ENCODE measurements at places on chromosomes 4 and X.

DNA sequence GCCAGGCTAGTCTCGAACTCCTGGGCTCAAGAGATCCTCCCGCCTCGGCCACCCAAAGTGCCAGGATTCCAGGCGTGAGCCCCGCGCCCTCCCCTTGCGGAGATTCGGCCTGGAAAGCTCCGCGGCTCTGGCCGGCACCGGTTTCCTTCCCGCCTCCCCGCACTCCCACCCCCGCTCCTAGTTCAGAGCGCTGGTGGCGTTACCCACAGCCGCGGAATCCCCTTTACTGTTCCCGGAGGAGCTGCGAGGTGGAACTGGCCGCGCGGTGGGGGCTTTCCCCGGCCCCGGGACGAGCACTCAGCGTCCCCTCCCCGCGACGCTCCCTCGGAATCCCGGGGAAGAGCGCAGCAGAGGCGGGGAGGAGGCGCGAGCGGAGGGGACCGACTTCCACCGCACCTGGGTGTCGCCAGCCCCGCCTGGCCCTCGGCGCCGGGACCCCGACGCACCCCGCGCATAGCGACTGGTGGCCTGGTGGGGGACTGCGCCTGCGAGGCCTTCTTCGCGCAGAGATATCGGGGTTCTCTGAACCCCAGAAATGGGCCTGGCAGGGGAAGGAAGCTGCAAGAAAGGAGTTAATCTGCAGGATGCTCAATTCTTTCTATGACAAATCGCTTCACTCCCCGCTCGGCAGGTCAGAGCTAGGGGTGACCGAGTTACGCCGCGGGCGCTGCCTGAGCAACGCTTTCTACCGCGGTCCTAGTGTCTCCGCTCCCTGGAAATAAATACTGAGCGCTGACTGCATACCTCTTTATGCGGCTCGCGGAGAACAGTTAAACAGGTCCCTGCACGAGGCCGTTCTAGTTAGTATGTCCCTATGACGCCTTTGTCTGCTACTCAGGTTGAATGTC, 14.6 kb upstream of the SLC25A4 start:
- DNase-seq: peak; percentile 18

GRCh38 chr4:152947311-152947710, 11.2 kb downstream of the FHDC1 start:
- DNase-seq: no peak

DNA sequence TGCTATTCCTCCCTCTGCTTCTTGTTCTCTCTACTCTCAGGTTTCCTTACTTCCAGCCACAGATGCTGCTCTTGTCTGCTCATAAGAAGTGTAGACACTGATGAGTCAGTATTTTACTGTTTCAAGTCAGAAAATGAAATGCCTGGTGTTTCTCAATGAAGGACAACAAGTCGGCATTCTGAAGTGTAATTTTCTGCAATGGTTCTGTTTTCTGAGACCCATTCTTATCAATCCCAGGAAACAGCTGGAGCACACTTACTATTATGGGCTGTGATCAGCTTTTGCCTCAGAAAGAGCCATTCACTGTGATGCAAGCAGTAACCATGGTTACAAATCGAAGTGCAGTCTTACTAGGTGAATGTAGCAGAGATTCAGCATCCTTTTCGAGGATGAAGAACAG, 42.0 kb downstream of the SLC4A4 start:
- DNase-seq: no peak

DNA sequence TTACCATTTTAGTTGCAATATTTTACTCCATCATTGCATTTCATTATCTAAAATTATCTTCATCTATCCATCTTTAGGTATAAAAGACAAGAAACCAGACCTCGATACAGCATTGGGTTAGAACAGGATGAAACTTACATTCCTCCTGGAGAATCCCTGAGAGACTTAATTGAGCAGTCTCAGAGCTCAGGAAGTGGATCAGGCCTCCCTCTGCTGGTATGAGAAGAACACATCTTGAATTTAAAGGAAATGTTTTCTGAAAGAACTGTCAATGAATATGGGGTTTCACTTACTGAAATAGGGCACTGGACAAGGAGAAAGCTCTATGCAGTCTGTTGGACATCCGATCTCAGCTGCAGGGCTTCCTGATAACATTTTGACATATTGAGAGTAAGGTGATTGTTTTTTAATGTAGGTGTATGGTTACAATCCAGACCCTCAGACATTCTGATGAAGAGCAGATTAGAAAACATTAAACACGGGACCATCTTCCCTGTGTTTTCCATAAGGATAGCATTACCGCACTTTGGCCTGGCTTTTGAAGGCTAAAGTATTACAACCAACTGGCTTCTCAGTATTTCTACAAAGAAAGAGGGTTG, 367.2 kb downstream of the BMPR1B start:
- DNase-seq: peak; percentile 68

GRCh38 chrX:97070346-97070745, 186.6 kb downstream of the RPA4 start:
- no peak for DNase-seq

GRCh38 chr4:11469650-11470437, 41.1 kb upstream of the HS3ST1 start:
- no peak for DNase-seq

DNA sequence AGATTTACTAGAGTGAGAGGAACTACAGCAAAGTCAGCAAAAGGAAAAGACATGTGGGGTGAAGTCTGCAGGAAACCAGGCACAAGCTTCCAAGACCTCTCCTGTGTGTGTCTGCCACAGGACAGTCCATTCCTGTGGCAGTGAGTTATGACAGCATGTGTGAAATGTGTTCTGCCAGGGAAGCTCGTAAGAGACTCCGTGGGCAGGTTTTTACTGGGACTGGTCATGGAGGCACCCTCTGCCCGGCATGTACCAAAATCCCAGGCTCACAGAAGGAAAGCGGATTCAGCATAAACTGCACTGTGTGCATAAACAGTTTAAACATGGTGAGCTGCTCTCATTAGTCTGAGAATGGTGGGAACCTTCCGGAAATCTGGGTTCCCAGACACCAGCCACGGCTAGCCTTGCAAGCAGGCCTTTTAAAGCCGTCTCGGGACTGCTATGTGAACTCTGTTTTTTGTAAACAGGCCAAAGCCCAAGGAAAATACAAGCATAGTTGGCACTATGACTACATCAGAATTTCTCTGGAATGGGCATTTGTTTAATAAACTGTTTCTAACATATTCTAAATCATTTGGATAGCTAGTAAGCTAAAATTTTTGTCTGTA, 288.5 kb downstream of the TENM3 start:
- no peak for DNase-seq

GRCh38 chr4:167221084-167221483, 13.2 kb downstream of the SPOCK3 start:
- DNase-seq: no peak

DNA sequence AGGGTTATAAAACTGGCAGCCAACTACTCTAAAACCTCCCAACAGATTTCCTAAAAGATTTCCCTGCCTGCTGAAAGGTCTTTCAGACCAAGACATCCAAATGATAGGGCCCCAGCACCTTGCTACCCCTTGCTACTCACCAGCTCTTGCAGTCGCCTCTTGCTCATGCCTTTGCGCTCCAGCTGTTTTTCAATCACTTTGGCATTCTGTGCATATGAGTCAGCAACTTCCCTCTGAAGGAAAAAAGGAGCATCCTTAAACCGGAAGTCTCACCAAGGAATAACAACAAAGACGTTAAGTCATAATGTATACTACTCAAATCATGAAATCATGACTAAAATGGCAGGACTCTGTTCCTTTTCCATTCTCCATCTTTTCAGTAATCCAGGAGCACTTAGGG, 24.0 kb downstream of the STEEP1 start:
- DNase-seq: peak; percentile 69

DNA sequence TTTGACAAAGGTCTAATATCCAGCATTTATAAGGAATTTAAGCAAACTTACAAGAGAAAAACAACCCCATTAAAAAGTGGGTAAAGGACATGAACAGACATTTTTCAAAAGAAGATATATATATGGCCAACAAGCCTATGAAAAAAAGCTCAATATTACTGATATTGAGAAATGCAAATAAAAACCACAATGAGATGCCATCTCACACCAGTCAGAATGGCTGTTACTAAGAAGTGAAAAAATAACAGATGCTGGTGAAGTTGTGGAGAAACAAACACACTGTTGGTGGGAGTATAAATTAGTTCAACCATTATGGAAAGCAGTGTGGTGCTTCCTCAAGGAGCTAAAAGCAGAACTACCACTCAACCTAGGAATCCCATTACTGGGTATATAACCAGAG, 91.6 kb upstream of the EFHC2 start:
- DNase-seq: no peak

- no peak for DNase-seq
Observed at GRCh38 chrX:150219374-150220185, 143.5 kb upstream of the MAMLD1 start.

DNA sequence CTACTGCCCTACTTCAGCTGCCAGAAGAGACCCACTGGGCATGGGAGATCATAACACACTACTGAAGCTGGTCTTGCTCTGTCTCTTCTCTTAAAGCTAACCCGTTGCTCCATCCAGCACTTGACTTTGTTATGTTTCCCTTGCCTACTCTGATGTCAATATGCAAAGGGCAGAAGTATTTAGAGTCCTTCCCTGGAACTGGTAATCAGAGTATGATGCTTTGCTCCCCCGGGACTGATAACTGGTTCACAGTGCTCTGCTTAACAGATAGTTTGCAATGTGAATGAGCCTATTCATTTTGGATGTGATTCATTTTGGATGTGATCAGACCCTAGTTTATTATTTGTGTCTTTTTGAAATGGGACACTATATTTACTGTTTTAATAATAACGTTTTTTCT, 12.3 kb upstream of the UCP1 start:
- DNase-seq: no peak

DNA sequence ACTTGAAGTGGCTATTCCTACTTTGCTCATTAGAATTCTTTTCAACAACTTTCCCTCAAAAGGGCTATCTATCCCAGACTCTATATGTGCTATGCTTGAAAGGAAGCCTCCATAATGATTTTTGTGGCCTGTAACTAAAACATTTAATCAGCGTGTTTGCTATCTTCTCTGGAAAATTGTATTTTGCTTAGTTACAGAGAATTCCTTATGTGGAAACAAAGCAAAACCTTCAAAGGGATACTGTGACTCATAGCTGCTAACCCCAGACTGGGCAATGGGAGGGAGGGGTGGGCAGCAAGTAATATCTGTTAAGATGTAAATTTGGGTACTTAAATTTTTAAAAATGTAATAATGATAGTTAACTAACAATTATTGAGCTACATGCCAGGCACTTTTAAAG, 3.7 kb downstream of the SLC25A14 start:
- no peak for DNase-seq

DNA sequence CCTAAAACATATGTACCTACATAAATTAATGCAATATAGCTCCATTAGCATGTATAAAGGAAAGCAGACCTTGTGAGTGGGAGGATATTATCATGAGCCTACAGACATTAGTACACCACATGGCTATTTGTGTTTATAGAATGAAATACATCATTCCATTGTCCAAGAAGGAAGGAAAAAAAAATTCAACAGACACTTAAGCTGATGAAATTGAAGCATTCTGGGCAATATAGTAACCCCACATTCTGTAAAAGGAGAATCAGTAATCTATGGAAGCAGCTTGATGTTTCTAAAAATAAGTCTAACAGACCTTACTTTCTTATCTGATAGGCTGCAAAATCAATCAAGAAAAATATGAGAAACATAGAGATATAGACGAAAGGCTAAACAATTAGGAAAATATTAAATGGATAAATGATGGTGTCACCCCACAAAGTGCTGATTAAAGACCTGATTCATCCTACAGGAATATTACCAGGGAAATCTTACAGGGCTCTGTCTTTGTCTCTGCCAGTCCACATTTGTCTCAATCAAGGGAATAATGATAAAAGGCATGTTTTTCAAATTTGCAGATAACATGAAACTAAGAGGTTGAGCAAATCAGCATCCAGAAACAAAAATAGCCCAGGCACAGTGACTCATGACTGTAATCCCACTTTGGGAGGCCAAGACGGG, 76.8 kb downstream of the COMMD8 start:
- no peak for DNase-seq
